Stimulated activated CD8-positive, alpha-beta memory T cell treated with anti-CD3 and anti-CD28 coated beads, Interleukin-2, amount 100 ng/mL, for 1 hour (primary cell): ENCODE measurements at places on chromosomes 11 and 22.

DNA sequence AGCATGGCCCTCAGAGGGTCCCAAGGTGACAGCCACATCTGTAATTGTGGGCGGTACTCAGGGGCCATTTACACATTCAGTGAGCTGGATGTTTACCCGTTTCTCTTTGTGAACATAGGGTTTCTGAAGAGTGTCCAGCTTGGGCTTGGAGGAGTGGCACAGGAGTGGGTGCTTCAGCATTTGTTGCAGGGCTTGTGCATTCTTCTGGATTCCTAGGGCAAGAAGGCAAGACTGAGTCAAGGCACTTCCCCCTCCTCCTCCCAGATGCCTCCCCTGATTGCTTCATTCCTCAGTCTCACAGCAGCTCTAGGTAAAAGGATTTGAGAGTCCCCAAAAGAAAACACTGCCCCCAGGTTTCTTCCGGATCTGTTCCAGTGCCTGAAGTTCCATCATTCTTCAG lies 95.4 kb downstream of the RNF169 start:
- DNase-seq, result no peak

DNA sequence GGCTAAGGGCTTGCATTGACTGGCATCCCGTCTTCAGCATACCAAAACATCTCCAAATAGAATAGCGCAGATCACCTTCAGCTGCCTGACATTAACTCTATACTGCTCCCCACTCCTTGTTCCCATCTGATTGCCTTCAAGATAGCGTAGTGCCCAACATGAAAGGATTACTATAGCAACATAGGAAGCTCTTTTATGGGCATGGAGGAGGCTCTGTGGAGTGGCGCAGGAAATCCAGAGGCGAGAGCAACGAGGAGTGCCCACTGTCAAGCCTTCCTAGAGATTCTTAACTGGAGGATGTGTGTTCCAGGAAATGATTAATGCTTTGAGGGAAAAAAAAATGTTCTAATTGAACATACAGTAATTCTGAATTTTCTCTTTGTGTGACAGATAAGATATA lies 213.3 kb downstream of the CADM1 start:
- no peak for DNase-seq

GRCh38 chr22:44181912-44182587 lies 1.3 kb downstream of the PARVG start:
- DNase-seq, result no peak

DNA sequence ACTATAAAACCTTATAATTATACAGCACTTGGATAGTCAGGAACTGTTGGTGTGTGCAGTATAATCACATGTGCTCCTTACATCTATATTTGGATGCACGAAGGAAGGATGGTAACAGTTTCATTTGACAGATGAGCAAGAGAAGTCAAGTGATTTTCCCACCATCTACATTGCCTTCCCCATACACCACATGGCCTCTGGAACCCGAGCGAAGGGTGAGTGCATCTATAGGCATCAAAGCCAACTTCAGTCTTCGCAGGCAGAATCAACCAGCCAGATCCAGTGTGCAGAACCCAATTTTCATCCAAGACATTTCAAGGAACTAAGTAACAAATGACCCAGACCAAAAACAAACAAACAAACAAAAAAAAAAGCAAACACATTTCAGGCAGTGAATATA lies 85.1 kb upstream of the BLID start:
- no peak for DNase-seq

GRCh38 chr11:114219559-114220349 lies 76.4 kb upstream of the NNMT start:
- DNase-seq, result no peak
